ENCODE measurements at places on chromosomes 3 and 15.

GRCh38 chr3:42061713-42062380, 29.3 kb upstream of the TRAK1 start:
- no peak for DNase-seq

DNA sequence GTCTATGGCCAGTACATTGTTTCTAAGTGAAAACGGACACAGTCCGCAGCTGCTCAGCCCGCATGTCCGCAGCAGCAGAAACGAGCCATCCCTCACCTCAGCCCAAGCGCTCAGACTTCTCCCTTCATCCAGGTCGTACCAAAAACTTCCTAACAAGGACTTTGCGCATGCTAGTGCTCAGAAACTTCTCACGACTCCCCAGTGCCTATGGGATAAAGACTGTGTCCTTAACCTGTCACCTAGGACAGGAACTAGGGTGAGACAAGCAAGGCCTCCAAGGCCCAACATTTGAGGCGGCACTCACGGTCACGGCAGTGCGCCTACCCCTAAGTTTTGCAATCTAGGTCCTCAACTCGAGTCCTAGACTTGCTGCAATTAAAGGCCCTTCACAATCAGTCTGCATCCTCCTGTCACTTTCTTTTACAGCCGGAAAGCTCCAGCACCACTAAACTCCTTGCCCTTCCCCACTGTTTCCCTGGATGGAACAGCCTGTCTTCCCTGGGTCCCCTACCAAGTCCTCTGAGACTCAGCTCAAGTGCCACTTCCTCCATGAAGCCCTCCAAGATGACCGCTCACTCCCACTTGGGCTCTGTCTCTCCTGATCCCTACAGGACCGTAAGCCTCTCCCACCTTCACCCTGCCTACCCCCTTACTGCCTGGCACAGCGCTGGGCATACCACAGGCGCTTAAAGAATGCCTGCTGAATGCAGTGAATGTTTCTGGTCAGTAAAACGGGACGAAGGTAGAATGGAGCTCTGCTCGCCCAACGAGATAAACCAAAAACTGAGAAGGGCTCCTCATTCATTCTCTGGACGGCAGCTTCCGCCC, 1.2 kb downstream of the CLN6 start:
- no peak for DNase-seq

GRCh38 chr15:69088300-69088965, 72.0 kb upstream of the GLCE start:
- DNase-seq = no peak

- DNase-seq = no peak
Measured at GRCh38 chr15:90203922-90204321, 2.8 kb downstream of the SEMA4B start.

- DNase-seq = no peak
Measured at GRCh38 chr3:78873641-78874040, 894.2 kb downstream of the ROBO1 start.

DNA sequence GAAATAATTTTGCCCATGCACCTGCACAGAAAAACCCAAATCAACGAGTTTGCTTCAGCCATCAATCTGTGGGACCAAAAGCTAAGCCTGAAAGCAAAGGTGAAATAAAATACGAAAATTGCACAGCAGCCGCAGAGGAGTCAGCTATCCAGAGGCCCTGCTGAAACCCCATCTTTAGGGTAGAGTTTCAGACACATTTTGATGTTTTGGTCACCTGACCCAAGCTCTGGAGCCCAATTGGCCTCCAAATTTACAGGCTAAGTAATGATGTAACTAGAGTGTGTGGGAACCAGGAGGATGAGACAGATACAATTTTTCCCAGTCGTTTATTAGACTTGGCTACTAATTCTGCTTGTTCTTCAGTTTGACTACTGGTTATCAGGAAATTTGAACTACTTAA, 308.6 kb upstream of the ATP11B start:
- DNase-seq = no peak

- DNase-seq = no peak
Measured at GRCh38 chr3:17234382-17234781, 349.6 kb downstream of the PLCL2 start.
